A172 (cell line): ENCODE measurements at places on chromosomes 6 and 20.

DNA sequence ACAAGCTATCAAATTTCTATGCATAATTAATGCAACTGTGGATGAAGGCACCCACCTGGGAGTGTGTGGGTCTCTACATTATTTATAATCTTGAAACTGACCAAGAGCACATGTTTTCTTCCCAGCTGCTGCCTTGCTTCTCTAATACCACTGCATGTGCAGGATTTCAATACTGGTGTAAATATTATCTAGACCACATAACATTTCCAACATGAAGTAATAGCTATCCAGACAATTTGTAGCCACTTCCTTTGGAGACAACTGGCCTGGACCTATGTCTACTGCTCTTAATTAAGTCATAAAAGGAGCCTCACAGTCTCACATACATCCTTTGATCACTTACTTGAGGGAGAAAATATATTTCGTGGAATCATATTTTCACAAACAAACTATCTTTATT lies 180.7 kb downstream of the HIVEP2 start:
- no peak for DNase-seq

DNA sequence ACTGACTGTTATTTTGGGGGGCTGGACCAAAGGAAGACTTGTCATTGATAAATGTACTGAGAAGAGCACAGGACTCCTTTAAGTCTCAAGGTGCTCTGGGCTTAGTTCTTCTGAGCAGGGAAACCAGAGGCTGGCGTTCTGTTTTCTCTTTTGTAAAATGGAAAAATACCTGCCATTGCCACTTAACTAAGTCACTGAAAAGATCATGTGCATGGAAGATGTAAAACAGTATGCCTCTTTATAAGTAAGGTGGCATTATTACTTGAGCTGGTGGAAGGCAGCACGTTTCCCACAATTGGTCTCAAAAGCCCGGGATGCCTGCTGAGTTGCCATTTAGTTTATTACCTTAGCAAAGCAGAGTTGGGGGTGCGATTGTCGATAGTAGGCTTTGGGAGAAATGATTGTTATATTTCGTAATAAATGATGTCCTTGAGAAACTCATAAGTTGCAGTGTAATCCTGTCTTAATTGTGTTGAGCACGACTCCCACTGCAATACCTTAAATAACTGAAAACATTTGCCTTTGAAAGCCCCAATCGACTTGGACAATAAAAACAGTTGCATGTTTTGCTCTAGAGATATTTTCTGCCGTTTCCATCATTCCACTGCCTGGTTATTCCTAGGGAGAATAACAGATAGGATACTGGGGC lies 3.6 kb downstream of the JARID2 start:
- no peak for DNase-seq

- DNase-seq = peak; percentile 69
These were observed 84.3 kb downstream of the ATXN1 start for GRCh38 chr6:16676978-16677377.

DNA sequence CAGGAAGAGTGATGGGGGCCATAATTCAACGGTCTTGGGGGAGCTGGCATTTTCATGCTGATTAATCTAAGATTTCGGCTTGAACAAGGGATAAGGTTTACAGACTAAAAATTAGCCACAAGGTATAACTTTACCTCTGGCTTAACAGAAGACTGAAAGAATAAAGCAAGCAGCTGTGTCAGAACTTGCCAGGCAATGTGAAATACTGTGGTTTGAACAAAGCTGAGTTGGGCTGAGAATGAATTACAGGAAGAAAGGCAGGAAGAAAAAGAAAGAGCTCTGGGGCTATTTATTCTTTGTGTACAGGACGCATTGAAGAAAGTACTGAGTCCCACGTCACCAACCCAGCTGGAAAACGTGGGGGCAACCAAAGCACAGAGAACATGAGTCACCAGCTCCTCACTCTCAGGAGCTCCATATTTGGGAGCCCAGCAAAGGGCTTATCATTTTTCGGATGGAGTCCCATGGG lies 121.5 kb upstream of the NEDD9 start:
- DNase-seq = no peak

GRCh38 chr20:824916-825315 lies 8.6 kb upstream of the FAM110A start:
- DNase-seq = no peak

GRCh38 chr6:166952121-166952520 lies 4.2 kb downstream of the RNASET2 start:
- DNase-seq = no peak

GRCh38 chr6:118444796-118445195 lies 103.3 kb upstream of the PLN start:
- DNase-seq = no peak

DNA sequence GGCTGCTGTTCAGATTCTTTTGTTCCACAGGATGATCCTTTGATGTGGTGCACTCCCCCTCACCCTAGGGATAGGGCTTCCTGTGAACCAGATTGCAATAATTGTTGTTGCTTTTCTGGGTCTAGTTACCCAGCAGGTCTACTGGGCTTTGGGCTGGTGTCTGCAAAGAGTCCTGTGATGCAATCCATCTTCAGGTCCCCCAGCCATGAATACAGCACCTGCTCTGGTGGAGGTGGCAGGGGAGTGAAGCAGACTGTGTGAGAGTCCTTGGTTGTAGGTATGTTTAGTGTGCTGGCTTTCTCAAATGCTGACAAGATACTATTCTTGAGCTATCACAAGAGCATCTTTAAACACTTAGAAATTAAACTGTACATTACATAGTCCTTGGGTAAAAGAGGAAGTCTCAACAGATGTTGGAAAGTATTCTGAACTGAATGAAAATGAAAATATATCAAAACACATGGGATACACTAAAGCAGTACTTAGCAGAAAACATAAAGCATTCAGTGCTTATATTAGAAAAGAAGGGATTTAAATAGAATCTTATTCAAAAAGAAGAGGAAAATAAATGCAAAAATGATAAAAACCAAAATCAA lies 49.1 kb upstream of the CCR6 start:
- no peak for DNase-seq

GRCh38 chr20:19304886-19305415 lies 92.5 kb downstream of the SLC24A3 start:
- DNase-seq = no peak

- DNase-seq = no peak
These were observed 16.5 kb upstream of the CNKSR3 start for GRCh38 chr6:154526996-154527395.

DNA sequence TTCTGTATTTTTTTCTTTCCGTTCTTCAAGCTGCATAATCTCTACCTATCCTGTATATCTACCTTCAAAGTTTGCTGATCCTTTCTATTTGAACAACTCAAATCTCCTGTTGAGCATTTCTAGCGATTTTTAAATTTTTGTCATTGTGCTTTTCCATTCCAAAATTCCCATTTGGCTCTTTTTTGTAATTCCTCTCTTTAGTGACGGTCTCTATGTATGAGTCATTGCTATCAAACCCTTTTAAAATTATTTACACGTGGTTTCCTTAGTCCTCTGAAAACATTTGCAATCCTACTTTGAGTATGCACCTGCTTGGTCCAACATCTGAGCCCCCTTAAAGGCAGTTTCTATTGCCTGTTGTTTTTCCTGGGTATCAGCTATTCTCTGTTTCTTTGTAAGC lies 100.5 kb upstream of the FOXC1 start:
- no peak for DNase-seq

- DNase-seq = no peak
These were observed 152.9 kb downstream of the ERMARD start for GRCh38 chr6:169904051-169904922.

DNA sequence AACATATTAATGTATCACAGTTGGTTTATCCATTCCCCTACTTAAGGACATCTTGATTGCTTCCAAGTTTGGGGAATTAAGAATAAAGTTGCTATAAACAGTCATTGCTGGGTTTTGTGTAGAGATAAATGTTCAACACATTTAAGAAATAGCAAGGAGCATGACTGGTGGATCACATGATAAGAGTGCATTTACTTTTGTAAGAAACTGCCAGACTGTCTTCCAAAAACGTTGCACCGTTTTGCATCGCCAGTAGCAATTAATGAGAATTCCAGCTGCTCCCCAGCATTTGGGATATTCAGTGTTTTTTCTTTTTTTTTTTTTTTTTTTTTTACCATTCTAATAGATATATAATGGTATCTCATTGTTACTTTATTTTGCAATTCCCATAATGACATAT lies 695.7 kb upstream of the GJE1 start:
- DNase-seq = no peak

- DNase-seq = peak; percentile 5
These were observed 116.1 kb upstream of the TRAF3IP2 start for GRCh38 chr6:111721753-111722154.

DNA sequence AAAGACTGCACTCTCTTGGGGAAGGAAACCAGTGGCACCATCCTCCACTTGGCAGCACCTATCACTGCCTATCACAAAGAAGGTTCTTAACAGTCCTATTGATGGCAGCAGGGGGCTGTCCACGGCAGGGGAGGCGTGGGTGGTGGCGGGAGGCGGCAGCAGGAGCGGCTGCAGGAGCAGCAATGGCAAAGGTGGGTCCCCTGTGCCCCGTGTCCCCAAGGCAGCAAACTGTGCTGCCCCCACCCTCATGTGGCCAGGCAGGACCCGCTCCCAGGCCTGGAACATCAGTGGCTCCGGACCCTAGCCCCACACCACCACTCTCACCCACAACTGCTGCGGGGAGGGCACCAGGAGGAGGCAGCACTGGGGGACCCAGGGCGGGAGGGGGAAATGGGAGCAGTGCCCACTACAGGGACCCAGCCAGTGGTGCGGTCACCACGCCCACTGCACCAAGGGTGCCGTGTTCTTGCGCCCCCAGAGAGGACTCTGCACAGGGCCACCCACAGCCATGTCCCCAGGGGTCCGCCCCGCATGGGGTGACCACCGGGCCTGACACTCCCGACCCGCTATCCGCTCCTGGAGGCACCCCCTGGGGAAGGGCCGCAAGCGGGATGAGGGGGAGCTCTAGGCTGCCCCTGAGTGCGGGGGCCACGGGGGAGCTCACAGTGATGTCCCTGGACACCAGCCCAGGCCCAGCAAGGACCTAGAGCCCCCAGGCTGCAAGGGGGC lies 54.6 kb downstream of the GMDS start:
- DNase-seq = no peak

- DNase-seq = no peak
These were observed 18.8 kb downstream of the ZFAND3 start for GRCh38 chr6:37838219-37838921.

DNA sequence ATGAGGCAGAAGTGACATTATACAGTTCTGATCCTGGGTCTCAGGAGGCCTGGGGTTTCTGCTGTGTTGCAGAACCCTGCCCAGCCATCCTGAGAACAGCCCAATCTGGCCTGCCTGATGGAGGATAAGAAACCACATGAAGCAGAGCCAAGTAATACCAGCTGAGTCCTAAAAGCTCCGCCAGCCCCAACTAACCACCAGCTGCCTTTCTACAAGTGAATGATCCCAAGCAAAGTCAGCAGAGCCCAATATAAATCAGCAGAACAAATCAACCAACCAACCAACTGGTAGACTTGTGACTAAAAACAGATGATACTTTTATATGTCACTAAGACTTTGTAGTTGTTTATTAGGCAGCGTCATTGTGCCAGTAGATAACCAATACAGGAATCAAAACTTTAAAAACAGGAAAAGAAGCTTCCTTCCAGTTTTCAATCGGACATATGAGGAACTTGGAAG lies 52.1 kb downstream of the SNX5 start:
- DNase-seq = no peak

- no peak for DNase-seq
These were observed 204.4 kb upstream of the ID4 start for GRCh38 chr6:19632786-19633185.

DNA sequence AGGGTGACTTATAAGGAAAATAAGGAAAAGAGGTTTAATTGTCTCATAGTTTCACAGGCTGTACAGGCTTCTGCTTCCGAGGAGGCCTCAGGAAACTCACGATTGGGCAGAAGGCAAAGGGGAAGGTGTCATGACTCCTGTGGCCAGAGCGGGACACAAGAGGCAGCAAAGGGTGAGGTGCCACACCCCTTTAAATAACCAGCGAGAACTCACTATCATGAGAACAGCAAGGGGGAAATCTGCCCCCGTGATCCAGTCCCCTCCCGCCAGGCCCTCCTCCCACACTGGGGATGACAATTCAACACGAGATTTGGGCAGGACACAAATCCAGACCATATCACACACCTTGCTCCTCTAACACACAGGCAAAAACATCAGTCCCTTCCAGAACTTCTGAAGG lies 254.0 kb downstream of the DLL1 start:
- no peak for DNase-seq

DNA sequence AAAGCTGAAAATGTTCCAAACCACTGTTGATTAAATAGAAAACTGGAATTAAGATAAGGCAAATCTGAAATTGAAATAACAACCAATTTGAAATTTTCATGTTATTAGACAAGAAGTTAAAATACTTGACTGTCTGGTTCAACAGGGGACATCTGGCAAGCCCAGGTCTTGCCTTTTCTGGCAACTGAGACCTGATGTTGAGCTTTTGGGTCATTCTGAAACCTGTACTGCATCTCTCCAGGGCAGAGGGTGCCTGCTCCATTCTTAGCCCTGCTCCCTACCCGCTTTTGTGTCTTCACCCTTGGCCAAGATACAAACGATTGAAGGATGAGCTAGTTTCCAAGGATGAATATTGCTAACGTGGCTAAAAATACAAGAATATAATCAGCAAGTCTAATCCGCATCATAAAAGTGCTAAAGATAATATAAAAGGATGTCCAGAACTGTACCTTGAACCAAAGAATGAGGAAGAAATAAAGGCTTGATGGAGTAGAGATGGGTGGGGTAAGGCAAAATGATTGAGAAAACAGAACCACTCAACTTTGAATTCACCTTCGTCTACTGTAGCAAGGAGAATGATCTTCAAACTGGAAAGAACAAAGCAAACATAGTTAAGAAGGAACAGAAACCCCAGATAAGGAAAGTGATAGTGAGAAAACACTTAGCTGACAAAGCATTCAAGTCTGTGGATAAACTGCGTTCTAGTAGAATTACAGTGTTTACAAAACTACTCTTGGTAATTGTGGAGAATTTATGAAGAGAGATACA lies 109.8 kb upstream of the MAN1A1 start:
- no peak for DNase-seq

- DNase-seq = no peak
These were observed 47.2 kb downstream of the ADTRP start for GRCh38 chr6:11731423-11731822.

DNA sequence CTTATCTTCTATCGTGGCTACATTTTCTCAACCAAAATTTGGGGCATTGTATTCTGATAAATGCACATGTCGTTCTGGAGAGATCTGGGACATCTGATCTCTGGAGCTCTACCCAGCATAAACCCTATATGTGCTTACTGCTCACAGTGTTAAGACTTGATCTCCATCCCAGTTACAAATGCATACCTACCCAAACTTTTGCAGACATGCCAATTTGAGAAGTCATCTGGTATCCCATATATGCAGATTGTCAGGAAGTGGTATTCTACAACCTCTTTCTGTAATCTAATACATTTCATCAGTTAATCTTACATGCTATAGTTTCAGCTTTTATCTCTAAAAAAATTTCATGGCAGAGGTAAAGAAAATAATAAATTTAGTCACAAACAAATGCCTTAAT lies 11.2 kb downstream of the BAG2 start:
- DNase-seq = no peak

- no peak for DNase-seq
These were observed 158.3 kb downstream of the TMEM242 start for GRCh38 chr6:157164972-157165371.

GRCh38 chr6:147392917-147393625 lies 115.4 kb upstream of the SAMD5 start:
- DNase-seq = no peak

GRCh38 chr6:118377711-118378414 lies 170.2 kb upstream of the PLN start:
- DNase-seq = no peak

GRCh38 chr6:105994591-105995390 lies 91.3 kb upstream of the PRDM1 start:
- peak; percentile 10 for DNase-seq

GRCh38 chr20:54822386-54822785 lies 347.0 kb downstream of the DOK5 start:
- DNase-seq = no peak
